ENCODE measurements at places on chromosomes 3 and 15.

- no peak for DNase-seq
Measured at GRCh38 chr15:85689729-85690128, 105.0 kb downstream of the KLHL25 start.

- no peak for DNase-seq
Measured at GRCh38 chr15:61393949-61394348, 164.8 kb upstream of the RORA start.

GRCh38 chr3:169237201-169237600 is 426.3 kb downstream of the MECOM start:
- DNase-seq: no peak

GRCh38 chr3:151501923-151502632 is 41.2 kb upstream of the IGSF10 start:
- DNase-seq: no peak

- DNase-seq: no peak
Measured at GRCh38 chr15:62612771-62613170, 429.8 kb upstream of the TPM1 start.

DNA sequence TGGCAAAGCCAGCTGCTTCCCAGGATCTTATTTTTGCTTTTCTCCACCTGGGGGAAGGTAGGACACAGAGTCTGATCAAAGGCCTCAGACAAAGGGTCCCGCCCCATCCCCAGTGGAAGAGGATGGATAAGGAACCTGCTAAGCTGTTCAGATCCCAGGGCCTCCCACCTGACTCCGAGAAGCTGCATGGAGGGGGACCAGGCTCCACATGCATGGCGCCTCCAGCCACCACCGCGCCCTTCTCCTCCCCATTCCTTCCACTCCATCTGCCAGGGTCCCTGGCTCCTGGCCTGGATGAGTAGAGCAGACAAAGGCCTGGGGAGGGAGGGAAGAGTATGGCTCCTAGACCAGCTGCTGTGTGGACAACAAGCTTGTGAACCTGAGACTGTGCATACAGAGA is 20.0 kb upstream of the CRABP1 start:
- DNase-seq: no peak

DNA sequence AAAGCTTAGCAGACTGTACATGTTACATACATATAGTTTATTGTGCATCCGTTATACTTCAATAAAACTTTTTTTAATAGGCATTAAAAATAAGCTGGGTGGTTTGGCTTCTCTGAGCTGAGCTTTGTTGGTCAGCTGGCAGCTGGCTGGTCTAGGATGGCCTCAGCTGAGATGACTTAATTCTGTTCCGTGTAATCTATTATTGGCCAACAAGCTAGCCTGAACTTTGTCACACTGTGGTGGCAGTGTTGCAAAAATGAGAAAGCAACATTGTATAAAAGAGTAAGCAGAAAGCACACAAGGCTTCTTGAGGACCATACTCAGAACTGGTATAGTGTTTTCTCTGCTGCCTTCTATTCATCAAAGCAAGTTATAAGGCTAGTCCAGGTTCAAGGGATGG is 45.2 kb downstream of the CGGBP1 start:
- no peak for DNase-seq

DNA sequence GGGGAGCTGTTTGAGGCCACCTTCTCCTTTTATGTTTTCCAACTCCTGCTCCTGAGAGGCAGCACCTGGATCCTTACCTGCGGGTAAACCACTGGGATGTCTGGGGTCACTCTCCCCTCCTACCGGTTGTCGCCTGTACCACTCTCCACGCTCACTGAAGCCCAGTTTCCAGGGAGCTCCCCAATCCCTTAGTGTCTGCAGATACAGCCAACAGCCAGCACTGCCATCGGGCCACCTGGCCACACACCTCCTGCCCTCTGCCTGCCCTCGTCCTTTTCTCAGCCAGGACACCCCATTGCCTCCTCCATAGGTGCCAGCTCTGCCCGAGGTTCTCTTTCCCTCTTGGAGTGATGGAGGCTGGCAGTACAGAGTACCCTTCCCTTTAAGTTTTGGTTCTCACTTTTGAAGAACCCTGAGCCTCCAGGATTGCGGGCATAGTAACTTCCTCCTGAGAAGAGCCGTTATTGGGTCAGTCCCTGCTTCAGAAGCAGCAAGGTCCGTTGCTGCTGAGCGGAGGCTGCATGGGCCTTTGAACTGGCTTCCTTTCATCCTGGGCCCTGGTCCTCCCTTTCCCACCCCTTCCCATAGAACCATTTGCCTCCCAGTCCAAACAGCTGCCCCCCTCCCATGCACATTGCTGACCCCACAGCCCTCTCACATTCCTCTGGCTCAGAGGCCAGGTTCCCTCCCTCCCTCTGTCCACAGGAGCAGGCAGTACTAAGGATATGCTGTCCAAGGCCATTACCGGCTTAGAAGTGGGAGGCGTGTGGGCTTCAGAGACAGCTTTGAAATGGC is 30.9 kb downstream of the ARNT2 start:
- no peak for DNase-seq

DNA sequence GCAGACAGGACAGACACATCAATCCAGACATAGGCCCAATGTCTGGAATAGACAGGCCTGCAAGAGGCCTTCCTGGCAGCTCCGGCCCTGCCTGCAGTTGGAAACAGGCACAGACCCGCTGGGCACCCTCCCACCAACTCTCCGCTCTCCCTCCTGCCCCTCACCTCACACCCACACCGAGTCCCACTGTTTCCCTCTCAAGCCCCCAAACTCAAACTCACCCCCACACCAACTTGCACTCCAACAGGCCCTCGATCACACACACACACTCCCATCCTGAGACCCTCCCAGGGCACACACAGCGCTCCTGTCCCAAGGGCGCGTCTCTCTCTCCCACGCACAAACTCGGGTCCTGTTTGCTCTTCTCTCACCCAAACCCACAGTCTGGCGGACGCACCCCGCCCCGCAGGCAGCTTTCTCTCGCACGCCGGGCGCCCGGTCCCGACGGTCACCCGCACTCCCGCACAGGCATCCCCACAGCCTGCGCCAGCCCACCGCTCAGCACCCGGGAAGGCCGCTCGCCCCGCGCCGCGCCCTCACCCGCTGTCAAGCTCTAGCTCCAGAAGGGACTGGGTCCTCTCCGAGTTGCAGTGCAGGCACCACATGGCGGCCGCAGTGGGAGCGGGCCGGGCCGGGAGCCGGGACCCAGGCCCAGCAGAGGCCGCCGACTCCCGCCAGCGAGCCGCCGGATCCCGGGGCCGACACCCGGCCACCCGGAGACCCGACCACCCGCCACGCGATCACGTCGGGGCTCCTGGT is 106.2 kb downstream of the IQSEC1 start:
- no peak for DNase-seq

DNA sequence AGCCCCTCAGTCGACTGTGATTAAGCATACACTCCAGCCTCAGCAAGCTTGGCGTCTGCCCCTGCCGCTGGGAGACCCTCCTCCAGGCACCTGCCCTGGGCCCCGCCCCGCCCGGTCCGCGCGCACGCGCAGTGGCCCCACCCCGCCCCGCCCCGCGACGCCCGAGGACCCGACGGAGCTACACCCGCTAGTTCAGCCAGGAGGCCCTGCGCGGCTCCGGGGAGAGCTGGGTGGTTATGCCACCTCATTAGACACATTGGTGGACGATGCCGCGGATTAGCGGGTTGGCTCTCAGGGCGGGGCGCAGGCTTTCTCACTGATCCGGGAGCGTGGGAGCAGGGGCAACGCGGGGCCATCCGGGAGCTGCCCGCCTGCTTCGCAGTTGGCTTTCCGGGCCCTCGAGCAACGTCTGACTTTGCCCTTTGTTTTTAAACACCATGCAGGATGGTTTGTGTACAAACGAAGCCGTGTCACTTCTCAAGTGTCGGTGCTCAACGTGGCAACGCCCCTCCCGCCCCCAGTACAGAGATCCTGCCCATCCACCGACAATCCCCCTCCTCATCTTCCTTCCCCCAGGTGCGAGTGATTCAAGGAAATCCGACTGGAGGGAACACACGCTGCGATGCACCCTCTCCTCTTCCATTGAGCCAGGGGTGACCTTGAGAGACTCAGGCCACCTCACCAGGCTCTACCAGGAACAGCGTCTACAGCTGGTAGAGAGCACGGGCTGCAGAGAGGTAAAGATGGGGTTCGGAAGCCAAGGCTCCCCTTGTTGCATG is 109.3 kb downstream of the SHQ1 start:
- peak; percentile 53 for DNase-seq

- no peak for DNase-seq
Measured at GRCh38 chr15:74392451-74392830, 25.0 kb upstream of the CYP11A1 start.

- no peak for DNase-seq
Measured at GRCh38 chr15:88539441-88539840, 7.0 kb downstream of the DET1 start.

GRCh38 chr3:183022936-183023516 is 42.7 kb upstream of the DCUN1D1 start:
- no peak for DNase-seq

DNA sequence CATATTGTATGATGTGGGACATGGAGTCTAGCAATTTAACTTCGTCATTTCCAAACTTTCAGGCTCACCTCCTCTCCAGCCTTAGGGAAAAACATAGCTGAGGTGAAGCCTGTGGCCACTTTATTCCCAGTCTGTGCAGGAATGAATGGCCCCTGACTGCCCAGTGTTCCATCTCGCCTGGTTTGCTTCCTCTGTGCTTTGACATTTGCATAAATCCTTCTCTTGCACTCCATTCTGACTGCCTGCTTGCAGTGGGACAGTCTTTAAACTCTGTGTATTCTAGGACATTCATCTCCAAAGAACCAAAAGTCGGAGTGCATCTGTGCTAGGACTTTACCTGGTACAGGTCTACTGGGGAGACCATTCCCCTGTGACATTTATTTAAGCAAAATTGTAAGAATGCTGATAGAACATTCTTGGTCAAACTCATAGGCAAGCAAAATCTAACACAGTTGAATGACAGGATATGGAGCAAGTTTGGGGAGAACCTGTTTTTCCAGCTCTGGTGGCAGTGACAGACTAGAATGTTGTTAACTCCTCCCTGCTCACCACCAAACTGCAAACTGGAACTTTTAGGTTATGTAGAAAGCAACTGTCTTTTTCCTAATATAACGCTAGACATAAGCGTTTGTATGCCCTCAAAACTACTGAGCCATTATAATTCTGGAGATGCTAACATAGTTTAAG is 22.1 kb downstream of the TMED3 start:
- DNase-seq: no peak

- no peak for DNase-seq
Measured at GRCh38 chr3:113193719-113194118, 17.6 kb upstream of the BOC start.

- no peak for DNase-seq
Measured at GRCh38 chr3:22959593-22959992, 243.5 kb upstream of the UBE2E2 start.

- DNase-seq: no peak
Measured at GRCh38 chr15:92184142-92184541, 209.5 kb upstream of the ST8SIA2 start.

- DNase-seq: no peak
Measured at GRCh38 chr15:60541481-60542299, 62.7 kb upstream of the ICE2 start.
